ENCODE measurements at places on chromosomes 13 and 19.
A peak's percentile ranks its signal among the peaks of the same experiment; 100 is the strongest.

DNA sequence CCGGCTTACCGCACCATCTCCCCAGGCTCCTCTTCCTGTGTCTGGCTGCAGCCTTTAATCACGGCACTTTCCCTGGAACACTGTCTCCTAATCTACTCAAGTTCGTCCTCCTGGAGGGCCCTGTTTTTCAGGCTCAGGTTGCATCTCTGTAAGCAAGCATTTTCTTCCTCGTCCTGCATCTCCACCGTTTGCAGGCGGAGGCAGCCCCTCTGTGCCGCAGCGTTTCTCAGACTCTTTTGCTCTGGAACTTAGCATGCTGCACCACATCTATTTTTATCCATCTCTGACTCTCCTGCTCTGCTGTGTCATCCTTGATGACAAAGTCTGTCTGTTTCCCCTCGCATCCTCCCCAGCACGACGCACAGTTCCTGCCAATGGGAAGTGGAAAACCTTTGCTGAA lies 117.5 kb downstream of the ATP8A2 start:
- no peak for DNase-seq

- no peak for DNase-seq
These were observed 523.2 kb downstream of the KLF12 start for GRCh38 chr13:73610799-73611592.

DNA sequence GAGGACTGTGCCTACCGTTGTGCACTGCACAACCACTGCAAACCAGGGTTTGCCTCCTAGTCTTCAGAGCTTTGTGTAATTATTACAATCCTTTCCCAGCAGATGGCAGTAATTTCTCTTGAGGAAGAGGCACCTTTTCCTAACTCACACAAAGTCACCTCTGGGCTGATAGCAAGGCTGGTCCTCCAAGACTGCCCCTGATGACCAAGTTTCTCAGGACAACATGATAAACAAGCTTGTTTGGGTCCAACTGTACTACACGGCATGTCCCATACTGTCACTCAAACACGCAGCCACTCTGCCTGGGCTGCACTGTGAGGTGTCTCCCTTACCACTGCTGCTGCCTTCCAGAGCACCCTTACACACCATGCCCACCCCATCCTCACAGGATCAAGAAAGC lies 39.3 kb downstream of the RFXAP start:
- no peak for DNase-seq

DNA sequence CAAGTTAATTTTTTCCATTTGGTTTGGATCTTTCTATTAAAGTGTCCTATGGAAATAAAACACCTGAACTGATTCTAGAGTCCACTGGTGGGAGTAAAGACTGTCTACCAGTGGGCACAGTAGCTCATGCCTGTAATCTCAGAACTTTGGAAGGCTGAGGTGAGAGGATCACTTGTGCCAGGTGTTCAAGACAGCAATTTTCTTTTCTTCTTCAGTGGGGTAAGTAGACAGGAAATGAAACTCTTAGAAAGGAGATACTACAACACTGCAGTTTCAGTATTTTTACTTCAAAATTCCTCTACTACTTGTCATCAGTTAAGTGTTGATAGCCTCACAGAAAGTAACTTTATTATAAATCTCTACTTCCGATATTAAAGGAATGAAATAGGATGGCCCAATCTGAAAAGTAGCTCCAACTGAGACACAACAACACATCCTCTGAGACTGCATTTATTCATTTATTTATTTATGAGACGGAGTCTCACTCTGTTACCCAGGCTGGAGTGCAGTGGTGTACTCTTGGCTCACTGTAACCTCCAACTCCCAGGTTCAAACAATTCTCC lies 26.3 kb downstream of the DNMT1 start:
- DNase-seq: no peak

DNA sequence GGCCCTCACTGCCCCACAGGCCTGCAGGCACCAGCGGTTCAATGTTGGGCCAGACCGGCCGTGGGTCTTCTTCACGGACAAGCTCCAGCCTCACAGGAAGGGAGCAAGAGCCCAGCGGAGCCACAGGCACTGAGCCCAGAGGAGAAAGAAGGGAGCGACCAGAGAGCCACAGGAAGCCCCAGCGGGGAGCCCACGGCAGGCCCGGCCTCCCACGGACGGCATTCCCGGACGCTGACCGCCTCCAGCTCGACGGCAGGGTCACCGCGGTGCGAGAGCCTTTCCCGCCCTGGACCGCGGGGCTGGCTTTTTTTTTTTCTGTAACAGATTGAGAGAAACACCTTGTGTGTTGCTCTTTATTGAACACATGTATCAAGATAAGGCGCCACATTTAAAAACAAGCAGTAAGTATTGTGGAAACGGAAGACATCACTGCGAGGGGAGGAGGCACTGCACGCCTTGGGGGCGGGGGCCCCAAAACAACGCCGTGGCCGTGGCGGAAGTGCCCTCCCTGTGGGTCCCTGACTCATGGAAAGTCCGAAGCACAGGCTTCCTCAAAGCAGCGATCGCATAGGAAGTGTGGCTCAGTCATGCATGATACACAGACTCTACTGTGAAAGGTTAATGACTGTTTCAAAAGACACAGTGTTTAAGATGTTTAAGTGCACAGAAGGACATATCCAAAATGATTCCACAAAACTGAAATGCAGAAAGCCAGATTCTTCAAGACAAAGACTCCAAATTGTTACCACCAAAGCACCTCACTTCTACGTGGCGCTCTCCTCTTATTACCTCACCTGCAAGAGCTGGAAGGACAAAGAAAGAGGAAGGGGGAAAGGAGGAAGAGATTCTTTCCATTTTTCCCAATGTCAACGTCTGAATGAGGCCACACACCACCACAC lies 3.5 kb downstream of the RASA3 start:
- DNase-seq: peak; percentile 82

- DNase-seq: no peak
These were observed 1.3 kb downstream of the MEIS3 start for GRCh38 chr19:47417746-47418691.

GRCh38 chr13:72970956-72971355 lies 87.8 kb upstream of the KLF5 start:
- no peak for DNase-seq

DNA sequence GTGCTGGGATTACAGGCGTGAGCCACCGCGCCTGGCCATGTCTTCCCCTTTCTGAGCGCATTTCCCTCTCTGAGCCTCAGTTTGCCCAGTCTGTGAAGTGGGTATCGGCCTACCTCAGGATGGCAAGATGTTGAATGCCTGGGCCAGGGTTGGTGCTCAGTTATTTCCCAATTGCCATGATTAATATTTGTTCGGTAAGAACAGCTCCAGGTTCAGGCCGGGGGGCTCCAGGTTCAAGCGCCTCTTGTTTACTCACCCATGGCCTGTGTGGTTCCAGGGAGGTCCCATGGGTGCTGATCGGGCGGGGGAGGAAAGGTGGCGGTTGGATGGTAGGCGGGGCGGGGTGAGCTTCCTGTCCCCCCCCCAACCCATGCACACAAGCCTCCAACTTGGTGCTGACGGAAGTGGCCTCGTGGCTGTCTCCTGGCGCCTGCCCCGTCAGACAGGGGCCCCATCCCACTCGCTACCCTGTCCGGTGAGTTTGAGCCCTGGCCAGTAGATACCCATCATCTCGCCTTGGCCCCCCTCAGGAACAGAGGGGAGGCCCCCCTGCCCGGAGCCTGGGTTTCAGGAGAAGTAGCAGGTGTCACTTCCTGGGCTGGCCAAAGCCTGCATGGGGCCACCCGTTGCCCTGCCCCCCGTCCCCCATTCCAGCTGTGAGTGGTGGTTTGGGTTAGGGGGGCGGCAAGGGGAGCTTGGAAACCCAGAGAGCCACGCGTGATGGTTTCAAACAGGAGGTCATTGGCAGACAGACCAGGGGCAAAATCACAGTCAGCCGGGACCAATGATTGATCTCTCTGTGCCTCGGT lies at the start of gene FCHO1:
FCHO1 (plus strand) TSS at position 375 of the 809 bp plus-strand sequence. CDS start 3,688 bp downstream, outside the sequence.
- peak; percentile 78 for DNase-seq

DNA sequence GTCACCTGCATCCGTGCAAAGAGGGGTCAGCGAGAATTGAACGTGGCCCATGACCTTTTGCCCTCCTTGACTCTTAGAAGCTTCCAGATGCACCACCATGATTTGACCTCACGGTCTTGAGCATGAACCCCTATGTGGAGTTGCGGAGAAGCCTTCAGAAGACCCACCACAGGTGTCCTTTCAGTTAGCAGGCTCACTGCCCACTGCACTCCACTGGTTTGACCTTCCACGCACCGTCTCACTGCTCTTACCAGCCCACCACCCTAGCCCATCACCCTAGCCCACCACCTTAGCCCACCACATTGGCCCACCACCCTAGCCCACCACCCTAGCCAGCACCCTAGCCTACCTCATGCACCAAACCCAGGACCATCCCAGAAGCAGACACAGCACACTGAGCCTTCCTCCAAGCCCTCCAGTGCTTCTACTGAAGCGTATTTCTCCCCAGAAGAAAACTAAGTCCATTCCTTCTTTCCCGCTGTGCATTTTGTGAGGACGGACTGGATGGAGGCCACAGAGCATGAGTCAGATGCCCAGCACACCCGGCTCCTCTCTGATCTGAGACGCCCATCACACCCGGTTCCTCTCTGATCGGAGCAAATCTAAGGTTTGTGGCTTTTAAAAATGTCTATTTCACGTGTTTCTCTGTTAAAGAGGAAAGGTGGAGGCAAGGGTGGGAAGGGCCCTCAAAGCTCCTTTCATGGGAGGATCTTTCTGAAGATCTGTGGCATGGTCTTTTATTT lies 45.8 kb downstream of the SOX1 start:
- DNase-seq: no peak

- no peak for DNase-seq
These were observed 222.2 kb upstream of the SERP2 start for GRCh38 chr13:44151474-44151873.

GRCh38 chr13:52179925-52180324 lies 20.5 kb upstream of the NEK3 start:
- DNase-seq: no peak

DNA sequence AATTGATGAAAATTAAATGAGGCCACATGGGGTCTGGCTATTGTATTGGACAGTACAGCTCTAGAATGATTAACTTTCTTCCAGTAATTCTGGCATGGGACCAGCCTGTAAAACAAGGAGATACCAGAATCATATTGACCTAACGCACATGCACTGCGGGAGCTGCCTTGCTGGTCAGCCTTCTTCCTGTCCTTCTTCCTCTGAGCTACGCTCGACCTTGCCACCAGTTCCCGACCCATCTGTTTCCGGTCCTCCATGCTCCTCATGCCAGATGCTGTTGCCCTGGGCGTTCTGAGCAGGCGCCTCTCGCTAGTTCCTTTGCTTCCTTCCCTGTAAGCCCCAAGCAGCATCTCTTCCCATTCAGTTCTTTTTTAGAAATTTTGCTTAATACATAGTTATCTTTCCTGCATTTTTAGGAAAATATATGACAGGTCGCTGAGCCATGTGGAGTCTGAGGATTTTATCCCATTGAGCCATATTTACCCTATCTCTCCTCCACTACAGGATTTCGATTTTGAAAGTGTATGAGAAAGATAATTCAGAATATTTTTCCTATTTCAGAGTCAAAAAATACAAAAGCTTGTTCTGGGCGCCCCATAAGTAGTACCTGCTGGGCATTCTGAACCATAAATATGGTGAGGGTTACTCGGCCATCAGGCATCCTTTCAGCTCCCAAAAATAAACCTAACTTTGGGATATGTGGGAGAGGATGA lies 38.6 kb downstream of the TNFRSF19 start:
- no peak for DNase-seq

DNA sequence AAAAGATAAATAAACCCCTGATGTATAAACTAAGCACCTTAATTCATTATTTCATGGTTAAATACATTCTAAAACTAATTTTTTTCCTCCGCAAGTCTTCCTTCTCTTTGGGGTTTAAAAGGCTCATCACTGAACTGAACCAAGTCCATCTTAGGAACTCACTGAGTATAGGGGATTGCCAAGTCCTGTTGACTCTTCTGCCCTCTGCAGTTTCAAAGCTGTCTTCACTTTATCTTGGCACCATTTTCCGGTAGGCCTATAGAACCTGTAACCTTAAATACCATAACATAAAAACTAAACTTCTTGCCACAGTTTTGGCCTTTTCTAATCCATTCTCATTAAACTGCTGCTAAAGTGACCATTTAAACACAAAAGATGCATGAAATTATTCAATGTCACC lies 66.5 kb upstream of the USPL1 start:
- DNase-seq: no peak

- DNase-seq: no peak
These were observed 67.7 kb upstream of the STARD13 start for GRCh38 chr13:33353210-33353609.

- DNase-seq: no peak
These were observed 1.8 kb downstream of the CEBPG start for GRCh38 chr19:33375156-33375836.

DNA sequence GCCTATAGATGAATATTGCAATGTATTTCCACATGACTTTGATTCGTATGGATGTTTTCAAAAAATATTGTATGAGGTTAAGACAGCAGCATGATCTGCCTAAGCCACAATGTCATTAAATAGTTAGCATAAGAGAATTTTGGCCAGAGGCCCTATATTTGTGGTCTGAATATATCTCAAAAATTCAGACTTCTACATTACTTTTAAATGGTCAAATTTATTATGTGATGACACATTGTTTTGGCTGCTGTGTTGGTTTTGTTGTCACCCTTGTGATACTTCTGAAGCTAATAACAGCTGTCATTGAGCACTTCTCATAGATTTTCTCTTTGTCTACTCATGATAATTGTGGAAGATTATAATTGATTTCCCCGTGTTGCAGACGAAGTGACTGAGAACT lies 288.2 kb downstream of the MYO16 start:
- no peak for DNase-seq

GRCh38 chr13:67792151-67792676 lies 562.1 kb upstream of the PCDH9 start:
- no peak for DNase-seq

GRCh38 chr19:19385896-19386869 lies 19.3 kb upstream of the GATAD2A start:
- DNase-seq: peak; percentile 30

DNA sequence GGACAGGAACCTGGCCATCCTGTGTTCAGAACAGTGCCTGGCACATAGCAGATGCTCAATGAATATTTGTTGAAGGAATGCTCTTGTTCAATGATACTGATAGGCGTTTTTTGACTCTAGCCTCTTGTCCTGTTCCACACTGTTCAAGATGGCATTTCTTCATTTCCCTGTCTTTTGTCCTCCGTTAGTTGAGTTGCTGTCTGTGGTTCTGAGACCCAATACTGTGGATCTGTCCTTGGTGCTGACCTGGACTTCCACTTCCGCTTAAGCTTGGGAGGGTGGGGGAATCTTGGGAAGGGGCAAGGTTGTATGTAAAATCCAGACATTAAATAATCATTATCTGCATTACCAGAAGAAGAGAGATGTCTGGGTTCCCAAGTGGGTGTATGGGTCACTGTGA lies 8.3 kb upstream of the KCNN4 start:
- DNase-seq: no peak

Data from activated CD4-positive, alpha-beta T cell treated with anti-CD3 and anti-CD28 coated beads for 24 hours (primary cell).